Stimulated activated CD4-positive, alpha-beta T cell treated with anti-CD3 and anti-CD28 coated beads, Interleukin-1b, Interleukin-23, amount 100 ng/mL, for 1 hour (primary cell): ENCODE measurements at places on chromosomes 6 and 20.

- DNase-seq, result no peak
These were observed 958.5 kb upstream of the EPHA7 start for GRCh38 chr6:94377835-94378234.

- DNase-seq, result no peak
These were observed 139.0 kb downstream of the JARID2 start for GRCh38 chr6:15384901-15385300.

DNA sequence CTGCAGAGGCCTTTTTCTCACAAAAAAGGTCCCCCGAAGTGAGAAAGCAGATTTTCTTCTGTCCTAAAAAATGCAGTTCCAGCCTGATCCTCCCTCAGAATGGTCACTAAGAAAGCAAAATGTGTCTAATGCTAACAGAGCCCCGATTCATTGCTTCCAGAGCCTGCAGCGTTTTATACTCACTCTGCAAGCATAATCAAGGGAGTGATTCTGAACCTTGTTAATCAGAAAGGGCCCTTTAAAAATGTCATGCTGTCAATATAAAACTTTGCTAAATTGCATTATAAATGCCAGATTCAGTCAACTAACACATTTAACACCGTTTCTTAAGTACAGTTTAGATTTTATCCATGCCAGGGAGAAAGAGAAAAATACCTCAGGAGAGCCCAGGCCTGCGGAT is 202.8 kb downstream of the CD83 start:
- DNase-seq, result no peak

GRCh38 chr6:21371676-21372171 is 221.8 kb upstream of the SOX4 start:
- DNase-seq, result no peak

DNA sequence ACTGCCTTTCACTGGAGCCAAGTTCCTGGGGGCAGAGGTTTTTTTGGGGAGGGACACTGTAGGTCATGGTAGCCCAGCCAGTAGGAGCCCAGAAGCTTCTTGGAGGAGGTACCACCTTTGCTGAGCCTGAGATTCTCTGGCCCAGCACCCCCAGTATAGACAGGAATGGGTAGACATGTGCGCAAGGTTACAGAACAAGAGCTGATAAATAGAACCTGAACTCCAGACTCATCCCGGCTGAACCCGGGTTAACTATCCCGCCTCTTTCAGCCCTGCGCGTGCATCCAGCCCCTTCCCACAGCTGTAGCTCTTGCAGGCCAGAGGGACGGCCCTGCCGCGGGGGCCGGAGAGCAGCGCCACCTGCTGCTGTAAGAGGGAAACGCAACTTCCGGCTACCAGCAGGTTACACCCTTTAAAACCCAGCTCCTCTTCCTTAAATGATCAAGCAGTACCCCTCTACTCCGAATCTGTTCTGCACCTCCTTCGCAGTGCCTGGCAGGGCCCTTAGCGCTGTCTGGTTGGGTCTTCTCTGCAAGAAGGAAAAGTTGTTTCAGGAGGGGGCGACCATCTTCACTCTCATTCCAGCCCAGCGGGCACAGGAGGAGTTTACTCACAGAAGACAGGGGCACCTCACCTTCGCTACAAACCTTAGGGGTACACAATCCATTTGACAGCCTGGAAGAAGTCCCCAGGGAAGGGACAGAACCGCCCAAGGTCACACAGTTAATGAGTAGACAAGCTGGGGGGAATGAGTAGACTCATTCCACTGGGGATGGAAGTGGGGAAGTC is 7.5 kb downstream of the SRXN1 start:
- DNase-seq, result peak; percentile 19

GRCh38 chr20:12699374-12700228 is 309.2 kb upstream of the SPTLC3 start:
- no peak for DNase-seq

DNA sequence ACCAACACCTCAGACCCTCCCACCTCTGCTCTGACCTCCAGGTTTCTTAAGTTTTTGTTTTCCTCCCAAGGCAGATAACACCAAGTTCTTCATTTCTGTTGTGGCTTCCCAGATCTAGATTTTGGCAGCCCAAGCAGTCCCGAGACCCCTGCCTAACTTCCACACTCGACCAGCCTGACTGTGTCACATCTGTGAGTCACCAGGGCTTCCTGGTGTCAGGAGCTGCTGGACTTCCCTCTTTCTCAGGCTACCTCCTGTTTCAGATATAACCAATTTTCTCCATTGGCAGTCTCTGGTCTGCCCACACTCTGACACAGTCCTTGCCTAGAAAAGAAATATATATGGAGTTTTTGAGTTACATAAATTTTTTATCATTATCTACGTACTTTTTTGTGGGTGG is 46.1 kb upstream of the CCN6 start:
- DNase-seq, result no peak

DNA sequence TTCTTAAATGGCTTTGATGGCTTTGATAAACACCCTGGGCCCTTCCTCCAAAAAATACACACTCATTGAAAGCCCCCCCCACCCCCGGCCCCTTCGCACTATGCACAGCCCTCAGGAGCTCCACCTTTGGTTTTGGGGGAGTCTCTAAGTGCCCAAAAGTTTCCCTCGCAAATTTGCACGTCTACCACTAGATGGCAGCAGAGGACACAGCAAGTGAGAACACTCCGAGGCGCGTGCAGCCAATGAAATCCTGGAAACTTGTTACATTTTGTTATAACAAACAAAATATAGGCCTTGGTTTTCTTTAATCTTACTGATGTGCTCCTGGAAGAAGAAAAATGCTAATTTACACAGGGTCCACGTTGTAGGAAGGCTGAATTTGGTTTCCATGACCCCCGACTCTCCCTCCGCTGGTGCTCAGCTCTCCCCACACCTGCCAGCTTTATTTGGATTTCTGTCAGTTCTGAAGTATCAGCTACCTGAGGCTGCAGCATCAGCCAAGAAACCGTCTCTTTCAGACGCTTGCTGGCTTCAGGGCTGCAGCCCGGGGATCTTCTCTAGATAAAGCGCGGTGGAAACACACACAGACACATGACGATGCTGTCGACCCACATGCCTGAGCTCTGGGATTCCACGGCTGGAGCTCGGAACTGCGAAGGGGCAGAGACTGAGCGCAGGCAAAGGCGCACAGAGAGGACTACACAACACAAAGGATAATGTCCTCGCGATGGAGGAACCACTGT is 148.3 kb upstream of the RPS6KA2 start:
- no peak for DNase-seq

DNA sequence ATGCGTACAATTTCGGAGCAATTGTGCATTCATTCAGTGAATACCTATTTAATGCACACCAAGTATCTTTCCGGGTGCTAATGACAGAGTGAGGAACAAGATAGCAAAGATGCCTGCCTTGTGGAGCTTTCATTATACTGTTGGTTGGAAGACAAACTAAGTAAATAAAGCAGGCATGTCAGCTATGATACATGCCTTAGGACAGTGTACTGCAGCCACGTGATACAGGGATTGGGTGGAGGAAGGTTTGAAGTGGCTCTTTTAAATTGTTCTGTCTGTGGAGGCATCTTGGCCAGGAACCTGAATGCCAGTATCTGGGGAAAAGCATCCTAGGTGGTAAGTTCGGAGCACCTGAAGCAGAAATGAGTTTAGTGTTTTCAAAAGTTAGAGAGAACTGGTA is 3.0 kb upstream of the OTOR start:
- no peak for DNase-seq
